GM12891 (cell line): ENCODE measurements at places on chromosomes 13 and 19.
A peak's percentile ranks its signal among the peaks of the same experiment; 100 is the strongest.

DNA sequence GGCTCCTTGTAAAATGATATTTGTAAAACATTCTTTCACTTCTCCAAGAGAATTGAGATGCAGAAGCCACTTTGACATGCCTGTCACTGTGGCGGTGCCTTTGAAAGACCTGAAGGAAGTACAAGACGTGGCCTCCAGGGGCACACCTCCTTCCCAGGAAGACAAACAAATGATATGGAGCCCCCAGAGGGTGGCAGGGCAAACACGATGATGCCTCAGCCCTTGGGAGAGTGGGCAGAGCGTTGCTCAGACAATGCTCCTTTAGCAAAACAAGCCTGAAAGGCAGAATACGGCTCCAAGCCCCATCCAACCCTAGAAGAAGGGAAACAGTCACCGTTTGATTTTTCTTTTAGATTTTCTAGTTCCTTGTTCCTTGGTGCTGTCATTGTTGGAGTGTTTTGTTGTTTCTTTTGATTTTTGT, 9.2 kb upstream of the ATP12A start:
- no peak for DNase-seq

GRCh38 chr19:38170334-38170733, 53.7 kb downstream of the DPF1 start:
- no peak for DNase-seq

DNA sequence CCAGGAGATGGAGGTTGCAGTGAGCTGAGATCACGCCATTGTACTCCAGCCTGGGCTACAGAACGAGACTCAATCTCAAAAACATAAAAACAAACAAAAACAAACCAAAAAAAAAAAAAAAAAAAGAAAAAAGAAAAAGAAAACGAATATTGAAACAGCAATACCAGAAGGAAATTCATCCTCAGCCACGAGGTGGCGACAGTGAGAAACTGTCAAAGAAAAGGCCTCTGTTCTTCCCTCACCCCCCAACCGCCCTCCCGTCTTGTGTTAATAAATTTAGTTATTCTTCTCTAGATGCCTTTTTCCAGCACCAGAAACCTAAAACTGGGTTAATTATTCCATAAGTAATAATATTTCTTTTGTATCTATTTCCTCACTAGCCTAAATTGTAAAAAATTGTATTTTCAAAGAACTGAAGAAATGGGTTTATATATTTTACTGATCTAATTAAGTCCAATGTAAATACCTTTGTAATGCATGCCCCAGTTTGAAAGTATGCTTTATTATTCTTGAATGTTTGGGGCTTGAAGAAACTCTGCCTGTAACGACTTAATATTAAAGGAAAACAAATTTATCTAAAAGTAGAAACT, 38.6 kb downstream of the LIG4 start:
- DNase-seq, result peak; percentile 9

DNA sequence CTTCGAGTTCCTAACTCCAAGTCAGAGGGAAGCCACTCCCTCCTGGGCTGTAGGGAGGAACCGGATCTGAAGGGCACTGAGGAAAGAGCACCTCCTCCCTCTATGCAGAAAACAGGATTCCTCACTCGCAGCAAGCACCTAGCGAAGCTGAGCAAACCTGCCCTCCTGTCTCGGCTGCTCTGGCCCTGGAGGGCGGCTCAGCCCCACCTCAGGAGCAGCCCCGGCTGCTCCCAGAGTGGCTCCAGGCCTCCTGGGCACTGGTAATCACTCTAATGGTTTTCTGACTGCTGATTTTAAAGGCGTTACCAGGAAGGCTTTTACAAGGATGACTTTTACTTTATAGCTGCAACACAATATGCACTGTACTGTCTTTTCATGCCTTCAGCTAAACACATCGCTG, 312.5 kb downstream of the TEX29 start:
- no peak for DNase-seq

- DNase-seq, result no peak
These were observed 259.2 kb downstream of the RFC3 start for GRCh38 chr13:34076943-34077703.

DNA sequence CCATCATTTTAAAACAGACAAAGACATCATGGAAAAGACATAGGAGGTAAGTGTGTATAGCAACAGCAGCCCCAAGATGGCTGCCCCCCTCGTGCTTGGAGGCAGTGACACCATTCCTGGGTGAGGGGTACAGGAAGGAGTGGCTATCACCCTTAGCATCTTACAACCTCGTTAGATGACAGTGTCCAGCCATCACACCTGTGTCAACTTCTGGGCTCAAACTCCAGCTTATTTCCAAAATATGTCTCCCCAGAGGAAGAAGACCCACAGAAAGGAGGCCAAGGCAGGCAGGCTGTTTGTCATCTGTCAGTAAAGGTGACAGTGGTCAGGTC, 27.5 kb downstream of the EPS15L1 start:
- no peak for DNase-seq

DNA sequence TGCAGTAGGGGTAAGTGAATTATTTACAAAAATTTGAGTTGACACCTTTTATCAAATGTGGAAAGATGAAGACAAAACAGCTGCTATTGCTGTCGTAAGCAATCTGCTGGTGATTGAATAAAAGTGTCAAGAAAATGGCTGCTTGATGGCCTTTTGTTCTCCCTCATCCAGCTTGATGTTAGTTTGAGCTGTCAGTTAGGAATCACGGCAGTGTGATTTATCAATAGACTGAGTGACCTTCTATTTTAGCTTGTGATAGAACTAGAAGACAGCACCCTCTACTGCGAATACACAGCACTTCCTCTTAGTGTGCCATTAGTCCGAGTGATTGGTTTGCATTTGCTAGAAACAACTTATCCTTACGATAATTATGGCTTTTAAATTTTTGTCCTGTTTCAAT, 76.3 kb downstream of the MZT1 start:
- DNase-seq, result no peak

DNA sequence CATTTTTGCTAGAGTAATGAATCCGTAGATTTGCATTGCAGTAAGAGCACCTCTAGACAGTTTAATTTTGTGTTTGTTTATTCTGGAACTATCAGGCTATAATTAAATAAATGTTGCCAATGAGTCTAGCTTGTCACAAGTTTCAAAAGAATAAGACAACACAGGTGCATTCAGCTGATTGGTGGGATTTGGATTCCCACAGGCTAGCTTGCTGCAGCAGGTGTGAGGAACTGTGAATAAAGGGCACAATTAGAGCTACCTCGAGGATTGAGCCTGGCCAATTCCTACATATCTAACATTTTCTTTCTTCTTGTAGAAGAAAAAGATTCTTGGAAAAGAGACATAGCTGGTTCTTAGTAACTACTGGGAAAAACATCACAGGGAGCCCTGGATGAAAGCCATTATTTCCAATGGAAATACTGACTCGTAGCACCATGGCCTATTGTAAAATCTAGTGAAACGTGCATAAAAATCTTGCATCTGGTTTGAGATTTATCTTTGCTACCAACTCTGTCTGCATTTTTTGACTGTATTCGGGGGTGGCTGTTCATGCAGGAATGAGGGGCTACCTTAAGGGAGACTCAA, 360.9 kb downstream of the FGF9 start:
- DNase-seq, result no peak

DNA sequence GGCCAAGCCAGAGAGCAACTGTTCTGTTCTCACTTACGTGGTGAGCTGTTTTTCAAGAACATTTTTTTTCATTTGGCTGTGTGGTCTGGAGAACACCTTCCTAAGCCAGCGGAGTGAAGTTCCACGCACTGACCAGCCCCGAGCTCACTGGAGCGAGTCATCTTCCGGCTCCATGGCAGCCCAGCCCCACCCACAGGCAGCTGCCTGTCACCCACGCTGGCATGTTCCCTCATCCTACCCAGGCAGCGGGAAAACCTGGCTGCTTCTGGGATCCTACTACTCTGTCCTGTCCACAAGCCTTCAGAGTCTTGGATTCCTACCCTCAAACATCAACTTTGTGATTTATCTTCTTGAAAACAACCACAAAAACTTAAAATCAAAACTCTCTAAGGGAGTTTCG, 76.2 kb downstream of the GGACT start:
- no peak for DNase-seq

DNA sequence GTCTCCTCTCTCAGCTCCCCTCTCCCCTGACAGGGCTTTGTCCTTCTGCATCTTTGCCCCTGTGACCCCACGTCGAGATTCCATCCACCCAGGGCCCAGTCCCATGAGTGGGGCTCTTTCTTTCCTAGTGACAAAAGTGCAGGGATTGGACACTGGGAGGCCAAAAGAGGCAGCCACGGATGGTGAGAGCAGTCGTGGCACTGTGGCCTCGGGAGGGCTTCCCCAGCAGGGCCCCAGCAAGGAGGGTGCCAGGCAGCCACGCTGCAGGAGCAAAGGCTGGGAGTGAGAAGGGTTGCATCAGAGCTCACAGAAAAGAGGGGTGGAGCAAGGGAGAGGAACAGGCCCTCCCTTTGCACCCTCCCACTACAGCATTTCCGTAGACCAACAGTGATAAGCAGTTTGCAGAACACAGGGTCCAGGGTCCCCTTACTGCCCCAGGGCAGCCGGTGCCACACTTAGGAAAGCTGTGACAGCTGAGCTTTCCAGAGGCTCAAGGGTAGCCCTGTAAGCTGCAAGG, 4.9 kb downstream of the ZSCAN1 start:
- DNase-seq, result no peak

- DNase-seq, result no peak
These were observed 38.8 kb downstream of the SHISA2 start for GRCh38 chr13:26012995-26013394.

DNA sequence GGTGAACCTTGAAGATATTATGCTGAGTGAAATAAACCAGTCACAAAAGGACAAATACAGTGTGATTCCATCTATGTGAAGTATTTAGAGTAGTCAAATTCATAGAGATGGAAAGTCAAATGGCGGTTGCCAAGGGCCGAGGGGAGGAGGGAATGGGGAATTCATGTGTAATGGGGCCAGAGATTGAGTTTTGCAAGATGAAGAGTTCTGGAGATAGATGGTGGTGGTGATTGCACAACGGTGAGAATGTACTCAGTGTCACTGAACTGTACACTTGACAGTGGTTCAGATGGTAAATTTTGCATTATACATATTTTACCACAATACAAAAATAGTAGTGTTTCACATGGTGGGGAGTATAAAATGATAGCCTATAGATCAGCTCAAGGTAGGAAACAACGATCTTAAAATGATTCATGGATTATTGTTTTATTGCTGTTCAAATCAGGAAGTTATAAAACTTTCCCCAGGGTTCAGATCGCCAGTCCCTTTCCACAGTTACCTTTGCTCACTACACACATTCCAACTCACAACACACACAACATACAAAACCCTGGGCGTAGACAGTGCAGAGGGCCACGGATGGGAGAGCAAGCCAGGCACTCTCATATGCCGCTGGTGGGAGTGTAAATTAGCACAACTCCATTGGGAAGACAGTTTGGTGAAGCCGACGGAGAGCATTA, 219.9 kb downstream of the ZIC5 start:
- DNase-seq, result no peak

DNA sequence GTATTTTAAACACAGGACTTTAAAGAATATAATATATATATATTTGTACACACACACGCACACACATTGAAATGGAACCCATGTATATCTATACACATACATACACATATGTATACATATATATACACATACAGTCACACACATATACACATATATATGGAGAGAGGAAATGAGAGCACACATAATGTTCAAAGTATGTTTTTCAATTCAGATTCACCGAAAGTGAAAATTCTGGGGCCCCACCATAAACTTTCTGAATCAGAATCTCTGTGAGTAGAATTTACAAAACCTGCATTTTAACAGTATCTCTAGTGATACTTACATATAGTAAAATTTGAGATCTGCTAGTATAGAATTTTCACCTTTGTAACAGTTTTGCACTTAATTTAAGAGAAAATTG, 60.4 kb upstream of the OBI1 start:
- DNase-seq, result no peak
